Lower leg skin (tissue), 4 donors: ENCODE measurements at places on chromosomes 16 and 17.

DNA sequence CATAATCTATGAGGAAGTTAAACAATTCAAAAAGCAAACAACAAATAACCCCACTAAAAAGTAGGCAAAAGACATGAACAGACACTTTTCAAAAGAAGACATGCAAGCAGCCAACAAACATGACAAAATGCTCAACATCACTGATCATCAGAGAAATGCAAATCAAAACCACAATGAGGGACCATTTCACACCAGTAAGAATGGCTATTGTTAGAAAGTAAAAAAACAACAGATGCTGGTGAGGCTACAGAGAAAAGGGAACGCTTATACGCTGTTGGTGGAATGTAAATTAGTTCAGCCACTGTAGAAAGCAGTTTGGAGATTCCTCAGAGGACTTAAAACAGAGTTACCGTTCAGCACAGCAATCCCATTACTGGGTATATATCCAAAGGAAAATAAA, 24.4 kb downstream of the TNFRSF13B start:
- no peak for DNase-seq

GRCh38 chr17:74569020-74570003, 2.0 kb upstream of the CD300H start:
- no peak for DNase-seq

- no peak for DNase-seq
Observed at GRCh38 chr17:69732272-69732918, 317.9 kb downstream of the MAP2K6 start.

- DNase-seq, result no peak
Observed at GRCh38 chr16:66832661-66833305, 2.0 kb upstream of the NAE1 start.

DNA sequence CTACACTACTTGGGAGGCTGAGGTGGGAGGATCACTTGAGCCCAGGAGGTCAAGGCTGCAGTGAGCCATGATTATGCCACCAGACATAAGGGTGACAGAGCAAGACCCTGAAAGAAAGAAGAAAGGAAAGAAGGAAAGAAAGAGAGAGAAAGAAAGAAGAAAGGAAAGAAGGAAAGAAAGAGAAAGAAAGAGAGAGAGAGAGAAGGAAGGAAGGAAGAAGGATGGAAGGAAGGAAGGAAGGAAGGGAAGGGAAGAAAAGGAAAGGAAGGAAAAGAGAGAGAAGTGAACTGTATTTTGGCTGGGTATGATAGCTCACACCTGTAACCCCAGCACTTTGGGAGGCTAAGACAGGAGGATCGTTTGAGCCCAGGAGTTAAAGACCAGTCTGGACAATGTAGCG, 24.3 kb upstream of the PYY start:
- no peak for DNase-seq

GRCh38 chr17:32567511-32567910, 80.7 kb downstream of the CDK5R1 start:
- DNase-seq, result no peak

DNA sequence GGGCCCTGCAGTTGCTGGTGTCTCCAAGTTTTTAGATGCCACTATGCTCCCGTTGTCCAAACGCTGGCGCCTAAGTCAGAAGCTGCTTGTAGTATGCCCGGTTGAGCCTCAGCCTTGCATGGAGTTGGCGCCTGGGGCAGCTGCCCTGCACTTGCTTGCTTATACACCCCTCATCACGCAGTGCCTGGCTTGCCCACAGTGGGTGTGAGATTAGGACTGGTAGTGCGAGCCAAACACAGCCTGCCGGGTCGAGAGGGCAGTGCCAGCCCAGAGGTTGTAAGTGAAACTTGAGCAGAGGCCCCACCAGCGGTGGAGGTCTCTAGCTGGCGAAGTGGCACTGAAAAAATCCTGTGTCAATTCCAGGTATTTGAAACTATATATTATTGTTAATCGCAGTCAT, 90.3 kb downstream of the ITFG1 start:
- DNase-seq, result no peak

DNA sequence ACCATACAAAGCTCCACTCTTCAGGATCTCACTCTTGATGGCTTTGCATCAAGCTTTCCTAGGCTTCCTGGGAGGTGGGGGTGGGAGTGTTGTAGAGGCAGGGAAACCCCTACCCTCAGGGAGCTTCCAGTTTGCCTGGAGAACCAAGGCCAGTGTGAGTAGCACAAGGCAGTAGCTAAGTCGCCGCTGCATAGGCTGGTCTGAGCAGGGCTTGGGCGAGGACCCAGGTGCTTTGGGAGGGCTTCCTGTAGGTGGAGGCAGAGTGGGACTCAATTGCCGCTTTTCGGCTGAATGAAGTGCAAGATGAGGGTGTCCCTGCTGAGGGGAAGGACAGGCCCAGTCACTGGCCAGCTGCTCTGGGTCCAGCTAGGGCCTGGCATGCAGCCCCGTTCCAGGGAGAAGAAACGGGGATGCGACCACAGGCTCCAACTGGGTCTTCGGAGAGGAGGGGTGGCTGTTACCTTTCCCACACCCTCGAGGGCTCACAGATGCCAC, 3.9 kb downstream of the CD79B start:
- DNase-seq, result no peak

DNA sequence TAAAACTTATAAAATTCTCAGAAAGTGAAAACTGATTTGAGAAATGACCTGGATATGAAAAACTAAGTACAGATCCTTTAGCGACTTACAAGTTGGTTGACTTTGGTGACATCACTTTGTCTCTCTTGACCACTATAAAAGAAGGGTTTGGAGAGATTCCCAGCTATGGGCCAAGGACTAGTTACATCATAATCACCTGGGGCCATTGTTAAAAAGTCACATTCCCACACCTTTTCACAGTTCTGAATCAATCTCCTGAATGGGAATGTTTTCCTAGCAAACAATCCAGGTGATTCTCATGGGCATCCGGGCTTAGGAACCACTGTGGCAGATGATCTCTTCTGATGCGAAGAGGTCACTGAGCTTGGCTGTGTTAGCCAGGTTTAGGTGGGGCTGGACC, 620 bp upstream of the VWA3A start:
- DNase-seq, result no peak
